ENCODE measurements at places on chromosomes 11 and 22.

GRCh38 chr11:30017445-30017895 is 640 bp upstream of the KCNA4 start:
- no peak for DNase-seq

- no peak for DNase-seq
Measured at GRCh38 chr11:46947399-46948077, 11.0 kb downstream of the CSTPP1 start.

GRCh38 chr22:41857155-41857859 is 24.4 kb downstream of the SREBF2 start:
- DNase-seq, result peak; percentile 20

DNA sequence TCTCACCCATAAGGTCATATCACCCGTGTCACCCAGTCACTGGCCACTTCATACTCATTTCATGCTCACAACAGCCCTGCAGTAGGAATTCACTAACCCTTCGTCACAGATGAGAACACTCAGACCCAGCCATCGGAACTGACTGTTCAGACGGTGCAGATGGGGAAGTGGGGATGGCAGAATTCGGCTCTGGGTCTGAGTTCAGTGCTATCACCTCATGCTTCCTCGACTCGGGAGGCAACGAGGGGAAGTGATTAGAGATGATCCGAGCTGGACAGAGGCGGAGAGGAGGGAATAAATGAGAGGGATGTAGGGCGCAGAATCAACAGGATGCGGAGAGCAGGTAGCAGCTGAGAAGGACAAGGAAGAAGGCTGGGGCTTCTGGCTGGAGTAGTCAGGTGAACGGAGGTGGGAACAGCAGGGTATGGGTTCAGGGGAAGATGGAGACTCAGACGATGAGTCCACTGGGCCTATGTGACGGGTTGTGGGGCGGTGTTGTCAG is 4.7 kb downstream of the B3GNT6 start:
- DNase-seq, result no peak

DNA sequence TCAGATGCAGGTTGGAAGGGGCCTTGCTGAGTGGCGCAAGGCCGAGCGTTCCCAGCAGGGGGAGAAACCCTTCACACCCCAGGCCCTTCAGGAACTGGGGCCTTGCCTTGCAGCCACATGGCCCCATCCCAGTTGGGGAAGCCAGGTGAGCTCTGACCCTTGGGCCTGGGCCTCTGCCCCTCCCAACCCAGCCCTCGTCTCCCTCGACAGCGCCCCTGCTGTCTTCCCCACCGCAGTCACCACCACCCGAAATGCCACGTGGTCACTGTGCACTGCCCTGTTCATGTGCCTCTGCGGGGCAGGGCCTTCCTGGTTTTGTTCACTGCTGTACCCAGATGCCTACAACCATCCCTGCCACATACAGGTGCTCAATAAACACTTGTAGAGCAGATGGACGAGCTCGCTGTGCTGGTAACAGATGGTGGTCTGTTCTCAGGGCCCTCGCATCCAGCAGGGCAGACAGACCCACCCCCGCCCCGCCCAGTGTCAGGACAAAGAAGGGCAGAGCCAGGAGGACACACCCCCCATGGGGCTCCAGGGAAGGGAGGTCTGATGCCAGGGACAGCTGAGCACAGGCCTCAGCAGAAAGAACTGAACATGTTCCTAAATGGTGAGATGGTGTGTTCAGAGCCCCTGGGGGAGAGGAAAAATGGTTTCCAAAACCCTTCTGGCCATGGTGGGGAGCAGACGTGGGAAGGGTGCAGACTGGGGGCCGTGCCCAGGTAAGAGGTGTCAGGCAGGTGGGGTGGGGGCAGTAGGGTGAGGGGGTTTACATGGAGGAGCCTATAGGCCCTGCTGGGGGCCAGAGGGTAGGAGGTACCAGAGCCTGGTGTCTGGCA is 3.7 kb downstream of the POLR2L start:
- DNase-seq, result no peak

GRCh38 chr11:120882175-120882574 is 141.7 kb upstream of the TBCEL start:
- DNase-seq, result no peak

DNA sequence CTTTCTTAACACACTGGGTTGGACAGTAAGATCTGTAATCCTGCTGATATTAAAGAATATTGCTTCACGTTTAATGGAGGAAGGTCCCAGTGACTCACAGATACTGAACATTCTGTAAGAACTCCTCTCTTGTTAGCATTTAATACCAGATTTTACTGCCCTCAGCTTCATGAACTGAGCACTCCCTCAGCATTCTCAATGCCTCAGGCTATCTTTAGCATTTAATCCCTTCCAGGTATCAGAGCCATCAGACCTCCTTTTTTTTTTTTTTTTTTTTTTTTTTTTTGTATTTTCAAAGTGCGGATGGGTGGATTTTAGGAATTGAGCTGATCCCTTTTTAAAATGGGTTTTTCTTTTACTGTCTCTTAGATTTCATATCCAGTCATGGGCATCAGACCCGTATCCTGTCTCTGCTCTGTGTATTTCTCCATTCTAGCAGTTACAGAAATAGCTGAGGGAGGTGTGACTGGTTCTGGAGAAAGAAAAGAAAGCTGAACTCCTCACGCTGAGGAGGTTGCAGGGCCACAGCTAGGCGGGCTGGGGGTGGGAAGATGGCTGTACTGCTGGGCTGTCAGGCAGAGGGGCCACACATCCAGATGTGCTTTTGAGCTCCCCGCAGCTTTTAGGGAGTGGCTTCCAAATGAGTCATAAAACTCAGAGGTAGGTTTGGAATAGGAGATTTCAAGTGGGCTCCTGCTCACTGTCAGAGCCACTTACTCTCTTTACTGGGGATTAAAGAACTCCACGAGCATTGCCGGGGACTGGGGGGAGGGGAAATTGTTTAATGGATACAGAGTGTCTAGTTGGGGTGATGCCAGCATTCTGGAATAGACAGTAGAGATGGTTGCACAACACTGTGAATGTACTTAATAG is 97.0 kb downstream of the SYT9 start:
- no peak for DNase-seq

DNA sequence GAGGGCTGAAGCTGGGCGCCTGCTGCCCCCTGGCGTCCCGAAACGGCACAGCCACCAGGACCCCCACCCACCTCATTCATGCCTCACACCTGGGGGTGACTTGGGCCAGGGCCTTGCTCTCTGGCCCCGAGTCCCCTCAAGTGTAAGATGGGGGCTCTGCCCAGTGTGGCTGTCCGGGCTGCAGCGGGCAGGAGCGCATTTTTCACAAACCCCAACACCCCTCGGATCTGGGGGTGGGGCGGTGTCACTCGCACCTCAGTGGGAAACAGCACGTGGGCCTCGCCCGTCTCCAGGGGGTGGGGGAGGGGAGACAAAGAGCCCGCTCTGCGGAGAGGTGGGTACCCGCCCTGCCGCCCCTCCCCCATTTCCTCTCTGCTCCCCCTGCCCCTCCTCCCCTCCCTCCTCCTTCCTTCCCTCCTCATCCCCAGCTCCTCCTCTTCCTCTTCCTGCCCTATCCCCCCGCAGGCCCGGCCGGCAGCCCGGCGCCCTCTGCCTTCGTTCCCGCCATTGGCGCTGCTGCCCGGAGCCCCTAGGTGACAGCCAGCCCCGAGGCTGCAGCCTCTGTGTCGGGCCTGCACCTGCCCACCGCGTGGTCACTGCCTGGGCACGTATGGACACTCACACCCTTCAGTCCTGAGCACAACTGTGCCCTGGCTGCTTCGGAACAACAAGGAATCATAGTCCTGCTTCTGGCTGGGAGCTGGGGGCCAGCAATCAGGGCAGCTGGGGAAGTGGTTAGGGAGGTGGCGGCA is 6.8 kb upstream of the CDKN1C start:
- DNase-seq, result no peak

DNA sequence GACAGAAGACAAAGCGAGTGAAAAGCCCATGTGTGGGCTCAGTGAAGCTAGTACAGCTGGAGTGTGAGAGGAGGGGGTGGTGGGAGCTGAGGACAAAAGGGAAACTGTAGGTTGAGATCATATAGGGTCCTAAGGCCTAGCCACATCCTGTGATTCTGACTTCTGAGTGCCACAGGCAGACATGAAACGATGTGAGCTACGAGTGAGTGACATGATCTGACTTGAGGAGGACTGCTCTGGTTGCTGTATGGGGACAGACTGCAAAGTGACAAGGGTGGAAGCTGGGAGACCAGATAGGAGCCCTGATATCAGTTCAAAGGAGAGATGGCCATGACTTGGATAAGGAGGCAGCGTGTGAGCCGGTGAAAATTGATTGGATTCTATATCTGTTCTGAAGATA is 85.4 kb downstream of the MICAL2 start:
- DNase-seq, result no peak

- no peak for DNase-seq
Measured at GRCh38 chr11:30697032-30697431, 110.9 kb upstream of the MPPED2 start.

GRCh38 chr22:43331069-43331451 is 12.1 kb downstream of the SCUBE1 start:
- no peak for DNase-seq

DNA sequence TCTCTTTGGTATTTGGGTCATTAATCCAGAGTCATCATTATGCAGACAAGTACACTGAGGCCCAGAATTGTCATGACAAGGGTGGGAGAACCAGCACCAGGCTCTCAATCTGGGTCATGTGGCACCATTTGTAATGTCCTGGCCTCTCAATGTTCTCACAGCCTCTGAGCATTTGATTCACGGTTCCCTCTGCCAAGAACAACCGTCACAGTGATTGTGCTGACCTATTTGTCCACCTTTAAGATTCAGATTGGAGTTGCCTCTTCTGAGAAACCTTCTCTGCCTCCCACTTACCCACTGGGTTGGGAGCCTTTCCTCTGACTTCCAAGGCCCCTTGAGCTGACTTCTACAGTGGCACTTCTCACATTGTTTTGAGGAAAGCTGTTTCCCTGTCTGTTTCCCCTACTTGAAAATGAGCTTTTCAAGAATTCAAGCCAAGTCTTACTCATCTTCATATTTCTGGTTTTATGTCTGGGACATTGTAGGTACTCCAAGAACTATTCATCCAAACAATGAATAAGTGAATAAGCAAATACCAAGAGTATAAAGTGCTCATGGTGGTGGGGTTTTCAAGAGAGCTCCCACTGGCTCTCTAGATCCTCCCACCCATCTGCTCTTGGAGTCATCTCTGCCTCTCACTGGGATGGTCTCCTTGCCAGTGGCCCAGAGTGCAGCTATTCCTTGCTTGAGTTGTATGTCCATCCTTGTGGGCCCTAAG is 126.4 kb upstream of the E2F8 start:
- DNase-seq, result no peak

Measured in NCI-H187 (cell line).